H7 (cell line): ENCODE measurements at places on chromosomes 4 and X. TPM values are rescaled to one million over a fixed set of nuclear protein-coding genes. Genes with fewer than 3 reads are reported as not detected.

Gene FREM3
- 0.04 TPM in 1 of 2 replicates, not detected in the other for total RNA-seq

- peak; percentile 6 for DNase-seq
These were observed 10.1 kb downstream of the GDPD2 start for GRCh38 chrX:70432936-70433847.

DNA sequence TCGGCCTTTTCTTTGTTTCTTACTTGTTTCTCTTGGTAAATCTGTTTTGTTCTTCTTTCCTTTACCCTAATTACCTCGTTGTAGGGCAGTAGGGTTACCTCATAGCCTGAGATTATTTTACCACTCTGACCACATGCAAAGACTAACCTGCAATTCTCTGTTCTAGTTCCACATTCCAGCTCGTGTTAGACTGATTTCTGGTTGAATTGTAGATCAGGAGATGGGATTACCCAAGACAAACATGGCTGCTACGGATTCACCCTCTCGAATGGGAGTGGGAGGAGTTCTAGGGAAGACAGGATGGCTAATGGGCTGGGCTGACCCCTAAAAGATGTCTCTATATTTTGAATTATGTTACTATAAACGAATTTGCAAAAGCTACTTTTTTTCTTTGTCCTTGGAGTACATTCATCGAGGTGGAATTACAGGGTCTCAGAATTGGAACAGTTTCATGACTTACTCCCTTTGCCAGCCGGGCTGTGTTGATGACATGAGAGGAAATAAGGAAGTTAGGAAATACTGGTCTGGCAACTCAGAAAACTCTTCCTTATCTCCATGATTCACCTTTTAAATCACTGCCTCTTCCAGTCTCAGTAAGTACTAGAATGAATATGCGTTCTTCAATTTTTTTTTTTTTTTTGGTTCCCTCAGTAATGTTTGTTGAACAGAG is 36.7 kb upstream of the FBXW7 start:
- no peak for DNase-seq

DNA sequence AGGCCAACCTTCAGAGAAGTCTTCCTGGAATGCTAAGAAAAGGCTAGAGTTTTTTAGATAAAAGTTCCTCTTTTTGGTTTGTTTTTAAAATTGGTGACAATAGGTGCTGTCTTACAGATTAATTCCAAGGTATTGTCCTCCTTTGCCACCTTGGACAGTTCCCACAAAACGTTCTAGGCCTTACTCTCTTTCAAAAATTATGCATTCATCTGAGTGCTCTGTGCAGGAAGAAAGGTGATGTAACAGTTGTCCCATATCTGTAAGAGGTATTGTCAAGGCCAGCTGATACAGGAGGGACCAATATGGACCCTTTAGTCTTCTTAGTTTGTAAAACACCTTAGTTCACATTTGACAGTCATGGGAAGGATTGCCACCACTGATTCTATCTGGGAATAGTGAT is 15.9 kb upstream of the CXCL5 start:
- no peak for DNase-seq
